ENCODE measurements at places on chromosomes 3 and 15. TPM values are rescaled to one million over a fixed set of nuclear protein-coding genes. Genes with fewer than 3 reads are reported as not detected.

Gene SGO1
- total RNA-seq, result 15.5 TPM

Gene HDAC11
- 10.7 TPM for total RNA-seq

Gene BUB1B
- 45.2 TPM for total RNA-seq

Gene LTK
- total RNA-seq, result 3.9 TPM

Gene AGBL1
- total RNA-seq, result not detected

Gene KCNH8
- total RNA-seq, result not detected

Gene TMCO5A
- not detected for total RNA-seq

Gene GTF2A2
- total RNA-seq, result 18.4 TPM

Gene SCG3
- total RNA-seq, result not detected

Gene DZIP1L
- 20.8 TPM for total RNA-seq

Gene MKRN2OS
- not detected for total RNA-seq

Gene CAV3
- not detected for total RNA-seq

Gene CEP63
- 12.3 TPM for total RNA-seq

Gene ADAMTS9
- 18.8 TPM for total RNA-seq

Gene ULK4
- total RNA-seq, result 18.0 TPM

Gene SAMD7
- total RNA-seq, result not detected

Gene CCR5
- not detected for total RNA-seq

Gene ACVR2B
- 3.7 TPM for total RNA-seq

Gene GOLGA8T
- not detected for total RNA-seq

Gene C3orf52
- total RNA-seq, result 18.0 TPM

Gene TP63
- total RNA-seq, result under 0.01 TPM

Gene MEIS2
- total RNA-seq, result 42.9 TPM

Gene AMOTL2
- total RNA-seq, result 87.1 TPM

Gene TRIM42
- total RNA-seq, result not detected

Gene TTLL13
- total RNA-seq, result not detected

Gene LYSMD2
- total RNA-seq, result 2.2 TPM

Measured in placental pericyte (primary cell).